ENCODE measurements at places on chromosomes 7 and 10. TPM values are rescaled to one million over a fixed set of nuclear protein-coding genes. Genes with fewer than 3 reads are reported as not detected.

- DNase-seq: no peak
Measured at GRCh38 chr10:103766751-103767505, 88.4 kb downstream of the SH3PXD2A start.

The PRSS37 gene
- not detected for total RNA-seq

The CFAP43 gene
- 0.34 TPM for total RNA-seq

The NEUROD6 gene
- total RNA-seq: not detected

- DNase-seq: no peak
Measured at GRCh38 chr10:70986623-70986950, 98.2 kb upstream of the PCBD1 start.

The CTTNBP2 gene
- total RNA-seq: 3.8 TPM

The MUC12 gene
- total RNA-seq: 2,027 TPM

The ACSM6 gene
- total RNA-seq: not detected

- peak; percentile 24 for DNase-seq
Measured at GRCh38 chr10:36254199-36254598, 612.1 kb upstream of the FZD8 start.

The PNLIPRP3 gene
- 0.14 TPM for total RNA-seq

DNA sequence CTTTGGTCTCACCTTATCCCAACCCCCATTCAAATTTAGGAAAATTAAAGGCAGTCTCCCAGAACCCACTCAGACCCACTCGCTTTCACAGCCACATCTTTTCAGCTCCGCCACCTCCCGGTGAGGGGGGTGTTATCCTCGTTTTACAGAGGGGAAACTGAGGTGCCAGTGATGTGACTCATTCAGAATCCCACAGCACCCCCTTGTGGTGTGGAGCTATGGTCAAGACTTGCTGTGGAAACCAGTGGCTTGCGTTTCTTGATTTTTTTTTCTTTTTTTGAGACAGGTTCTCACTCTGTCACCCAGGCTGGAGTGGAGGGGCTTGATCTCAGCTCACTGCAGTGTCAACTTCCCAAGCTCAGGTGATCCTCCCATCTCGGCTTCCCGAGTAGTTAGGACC lies 27.6 kb downstream of the SLC35G1 start:
- DNase-seq: peak; percentile 36

DNA sequence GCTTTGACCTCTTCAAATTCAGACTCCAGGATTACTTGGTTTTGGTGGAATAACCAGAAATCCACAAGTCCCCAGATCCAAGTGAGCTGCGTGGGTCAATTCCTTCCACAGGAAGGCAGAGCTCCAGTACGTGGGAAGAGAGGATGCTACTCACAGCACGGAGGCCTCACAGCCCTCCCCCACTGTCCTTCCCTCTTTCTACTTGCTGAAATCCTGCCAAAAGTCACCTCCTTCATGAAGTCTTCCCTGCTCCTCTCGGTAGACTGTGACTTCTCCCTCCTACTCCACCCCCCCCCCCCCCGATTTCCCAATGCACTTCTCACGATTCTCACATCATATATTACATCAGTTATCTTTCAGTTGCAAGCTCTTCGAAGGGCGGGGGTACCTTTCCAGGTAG lies 12.3 kb downstream of the CAMK2G start:
- DNase-seq: no peak

The PON1 gene
- total RNA-seq: not detected

The SPDYE2B gene
- total RNA-seq: not detected

DNA sequence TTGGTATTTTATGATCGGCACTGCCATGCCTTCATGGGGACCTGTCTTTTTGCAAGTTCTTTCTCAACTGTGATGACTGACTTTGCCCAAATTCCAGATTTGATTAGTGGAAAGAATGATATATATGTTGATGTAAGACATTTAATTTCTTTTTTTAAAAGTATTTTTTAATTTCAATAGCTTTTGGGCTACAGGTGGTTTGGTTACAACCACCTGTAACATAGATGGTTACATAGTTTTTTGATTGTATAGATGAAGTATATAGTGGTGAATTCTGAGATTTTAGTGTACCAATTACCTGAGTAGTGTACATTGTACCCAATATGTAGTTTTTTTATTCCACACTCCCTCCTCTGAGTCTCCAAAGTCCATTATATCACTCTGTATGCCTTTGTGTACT lies 69.6 kb downstream of the MCU start:
- no peak for DNase-seq

The FAM237B gene
- total RNA-seq: not detected

- no peak for DNase-seq
Measured at GRCh38 chr10:130079614-130080460, 30.8 kb downstream of the C10orf143 start.

The CALML3 gene
- total RNA-seq: 0.09 TPM

The ZNF736 gene
- total RNA-seq: 9.6 TPM

- no peak for DNase-seq
Measured at GRCh38 chr7:149310113-149310836, 48.3 kb downstream of the ZNF783 start.

The CFAP58 gene
- 0.20 TPM for total RNA-seq

The ZNF467 gene
- total RNA-seq: 6.0 TPM

DNA sequence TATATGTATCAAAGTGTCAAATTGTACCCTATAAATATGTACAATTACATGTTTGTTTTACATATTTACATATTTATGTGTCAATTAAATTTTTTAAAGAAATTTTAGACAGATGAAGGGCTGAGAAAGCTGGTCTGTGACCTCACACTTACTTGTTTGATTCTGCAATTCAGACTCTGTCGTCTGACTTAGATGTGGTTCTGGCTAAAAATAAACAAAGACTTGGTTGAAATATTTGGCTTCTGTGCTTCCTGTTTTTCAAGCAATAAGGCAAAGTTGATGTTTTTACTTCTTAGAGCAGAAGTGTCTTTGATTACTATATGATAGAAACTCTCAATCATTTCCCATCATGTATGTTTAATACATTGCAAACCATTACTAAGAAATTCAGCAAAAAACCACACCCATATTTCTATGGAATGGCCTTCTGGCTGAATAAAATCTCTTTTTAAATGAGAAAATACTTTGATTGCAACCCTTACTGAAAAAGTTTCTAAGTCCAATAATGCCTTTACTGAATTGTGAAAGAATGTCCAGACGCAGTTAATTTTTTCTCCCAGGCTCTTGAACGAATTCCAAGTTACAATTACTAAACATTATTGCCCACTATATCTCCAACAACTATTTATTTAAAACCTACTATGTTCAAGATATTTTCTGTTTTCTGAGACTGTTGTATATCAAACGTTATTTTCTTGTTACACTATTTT lies 59.5 kb upstream of the PRKG1 start:
- DNase-seq: no peak

- no peak for DNase-seq
Measured at GRCh38 chr10:63666836-63667383, 145.7 kb downstream of the REEP3 start.

The SEMA3E gene
- 2.2 TPM for total RNA-seq

The NRF1 gene
- total RNA-seq: 13.0 TPM

The C10orf67 gene
- not detected for total RNA-seq
